Airway epithelial cell (primary cell): ENCODE measurements at places on chromosomes 6 and 20. TPM values are rescaled to one million over a fixed set of nuclear protein-coding genes. Genes with fewer than 3 reads are reported as not detected.

Gene HAO1
- not detected in 2 replicates for total RNA-seq

Gene PEDS1
- 72.7 and 91.9 TPM in 2 replicates for total RNA-seq

Gene VEGFA
- total RNA-seq: 79.4 and 102 TPM in 2 replicates

Gene OPN5
- not detected in 2 replicates for total RNA-seq

Gene SNPH
- total RNA-seq: 3.6 and 5.8 TPM in 2 replicates

Gene GPR6
- not detected in 2 replicates for total RNA-seq

Gene FUT9
- total RNA-seq: not detected in 2 replicates

Gene STMND1
- not detected in 2 replicates for total RNA-seq

Gene ENPP3
- not detected in 2 replicates for total RNA-seq

Gene COMMD7
- total RNA-seq: 9.9 and 23.6 TPM in 2 replicates

Gene TMEM170B
- 0.05 and 0.21 TPM in 2 replicates for total RNA-seq

Gene TFAP2D
- total RNA-seq: not detected in 2 replicates

Gene ECT2L
- not detected in 2 replicates for total RNA-seq

Gene SIRPD
- total RNA-seq: not detected in 2 replicates
